ENCODE measurements at places on chromosomes 6 and 20.

DNA sequence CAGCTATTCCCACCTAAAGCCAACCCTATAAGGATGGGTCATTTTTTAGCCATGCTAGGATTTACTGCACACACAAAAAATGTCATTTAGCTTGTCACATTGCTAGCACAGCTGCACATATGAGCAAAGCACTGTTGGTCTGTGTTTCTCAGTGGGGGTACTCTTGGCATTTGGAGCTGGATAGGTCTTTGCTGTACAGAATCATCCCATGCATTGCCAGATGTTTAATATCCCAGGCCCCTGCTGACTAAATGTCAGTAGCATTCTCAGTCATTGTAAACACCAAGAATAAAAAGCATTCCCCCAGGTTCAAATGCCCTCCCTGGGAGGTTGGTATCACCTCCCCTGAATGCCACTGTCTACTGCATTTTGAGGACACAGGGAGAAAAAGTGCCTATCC, 14.6 kb upstream of the LTV1 start:
- DNase-seq, result no peak

DNA sequence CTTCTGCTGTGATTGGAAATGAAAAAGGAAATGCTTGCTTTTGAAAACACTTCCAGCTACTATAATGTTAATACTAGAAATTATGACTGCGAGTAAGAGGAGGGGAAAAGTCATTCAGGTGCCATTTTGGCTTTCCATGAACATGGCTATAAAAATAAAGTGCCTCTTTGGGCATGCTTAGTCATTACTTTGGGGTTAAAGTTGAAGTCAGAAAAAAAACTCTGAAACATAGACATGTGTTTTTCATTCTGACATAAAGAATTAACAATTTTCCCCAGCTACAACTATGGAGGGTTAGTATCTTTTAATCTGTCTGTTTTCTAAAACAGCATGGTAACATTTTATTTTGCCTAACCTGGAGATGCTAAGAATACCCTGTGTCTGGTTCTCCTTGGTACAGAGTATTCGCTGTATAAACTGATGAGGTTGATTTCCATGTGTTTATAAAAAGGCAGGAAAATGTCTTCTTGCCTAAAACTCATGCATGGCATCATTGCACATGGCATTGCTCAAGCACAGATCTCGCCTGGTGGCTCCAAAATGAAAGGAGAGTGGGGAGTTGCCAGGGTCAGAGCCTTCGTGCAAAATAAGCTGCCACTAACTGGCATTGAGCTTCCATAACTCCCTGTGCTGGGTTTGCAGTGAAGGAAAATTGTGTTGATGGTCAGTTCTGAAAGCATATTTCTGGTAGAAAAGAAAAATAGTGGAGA, 188.9 kb downstream of the KCNQ5 start:
- no peak for DNase-seq

DNA sequence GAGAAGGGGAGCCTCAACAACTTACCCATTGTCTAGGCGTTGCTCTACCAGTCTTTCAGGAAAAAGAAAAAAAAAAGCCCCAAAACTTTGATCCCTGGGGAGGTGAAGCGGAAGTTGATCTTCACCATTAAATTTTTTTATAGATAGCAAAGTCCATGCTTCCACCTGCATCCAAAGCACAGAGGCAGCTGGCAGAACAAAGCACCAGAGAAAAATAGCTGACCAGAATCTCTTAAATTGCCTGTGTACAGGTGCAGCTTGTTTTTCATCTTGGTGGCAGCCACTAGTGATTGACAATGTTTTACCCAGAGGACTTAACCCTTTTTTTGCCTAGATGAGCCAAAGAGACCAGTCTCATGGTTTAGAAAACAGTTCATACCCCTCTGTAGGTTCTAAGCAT, 86.0 kb downstream of the MYB start:
- DNase-seq, result no peak

GRCh38 chr6:160810238-160810637, 108.2 kb downstream of the PLG start:
- no peak for DNase-seq

- no peak for DNase-seq
Measured at GRCh38 chr6:25411316-25411950, 132.3 kb downstream of the CARMIL1 start.

DNA sequence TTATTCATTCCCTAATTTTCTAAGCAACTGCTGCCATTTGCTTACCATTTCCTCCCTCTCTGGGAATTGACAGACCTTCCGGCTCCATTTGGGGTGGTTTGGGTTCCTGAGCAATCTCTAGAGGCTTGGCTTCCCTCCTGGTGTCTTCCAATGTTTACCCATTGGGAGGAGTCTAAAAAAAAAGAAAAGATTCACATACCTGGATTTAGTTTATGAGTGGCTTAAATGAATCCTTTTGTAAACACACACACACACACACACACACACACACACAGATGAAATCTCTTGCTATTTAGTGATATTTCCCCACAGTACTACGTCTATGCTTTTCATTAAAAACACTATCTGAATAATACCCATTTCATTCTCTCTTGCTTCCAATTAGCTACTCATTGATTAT, 48.3 kb upstream of the TRAF3IP2 start:
- DNase-seq, result no peak

DNA sequence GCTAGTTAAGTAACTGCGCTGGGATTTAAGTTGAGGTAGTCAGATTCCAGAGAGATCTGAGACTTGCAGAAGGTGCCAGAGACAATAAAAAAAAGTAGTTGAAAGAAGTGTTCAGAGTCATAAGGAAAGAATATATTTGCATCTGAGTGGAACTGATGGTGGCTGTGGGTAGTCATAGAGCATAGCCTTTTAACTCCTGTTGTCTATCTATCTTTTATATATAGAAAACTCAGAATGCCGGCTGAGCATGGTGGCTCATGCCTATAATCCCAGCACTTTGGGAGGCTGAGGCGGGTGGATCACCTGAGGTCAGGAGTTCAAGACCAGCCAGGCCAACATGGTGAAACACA, 62.0 kb downstream of the CARMIL1 start:
- DNase-seq, result no peak

GRCh38 chr20:63411898-63412631, 50.9 kb upstream of the CHRNA4 start:
- no peak for DNase-seq

- DNase-seq, result no peak
Measured at GRCh38 chr6:82396964-82397751, 33.5 kb downstream of the TPBG start.
